ENCODE measurements at places on chromosomes 2 and 18.

DNA sequence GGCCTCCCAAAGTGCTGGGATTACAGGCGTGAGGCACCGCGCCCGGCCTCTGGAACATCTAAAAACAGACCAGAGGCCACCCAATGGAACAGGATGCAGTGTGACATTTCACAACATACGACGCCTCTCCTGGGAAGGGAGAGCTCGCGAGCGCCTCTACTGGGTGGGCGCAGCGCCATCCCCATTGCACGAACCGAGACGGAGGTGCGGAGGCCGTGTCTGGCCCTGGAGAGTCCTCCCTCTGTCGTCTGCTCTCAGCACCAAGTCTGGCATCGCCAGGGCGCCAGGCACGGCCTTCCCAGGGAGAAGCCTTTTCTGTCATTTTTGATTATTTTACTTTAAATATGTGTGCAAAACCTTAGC, 9.4 kb upstream of the GBX2 start:
- DNase-seq, result peak; percentile 69

- peak; percentile 47 for DNase-seq
Measured at GRCh38 chr2:160918906-160919503, 241.2 kb upstream of the TANK start.

- no peak for DNase-seq
Measured at GRCh38 chr18:8658858-8659485, 46.4 kb upstream of the MTCL1 start.

DNA sequence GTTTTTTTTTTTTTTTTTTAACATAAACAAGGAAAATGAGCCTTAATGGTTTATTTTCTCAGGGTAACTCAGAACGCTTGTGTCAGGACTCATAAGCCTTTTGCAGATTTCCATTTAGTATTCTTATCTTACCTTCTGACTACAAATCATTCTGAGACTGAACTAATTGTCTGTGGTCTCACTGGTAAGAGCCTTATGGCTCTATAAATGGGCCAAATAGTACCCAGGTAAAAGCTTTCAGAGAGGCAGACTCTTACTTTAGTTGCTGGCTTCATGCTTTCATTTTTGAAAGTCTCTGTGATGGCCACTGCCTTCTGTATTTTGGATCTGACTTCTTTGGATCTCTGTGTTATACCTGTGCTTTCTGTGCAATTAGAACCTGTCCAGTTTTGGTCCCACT, 403.4 kb downstream of the RIT2 start:
- DNase-seq, result no peak

GRCh38 chr2:169480079-169480465, 778 bp downstream of the BBS5 start:
- DNase-seq, result no peak

GRCh38 chr2:139969323-139969722, 1189.1 kb upstream of the NXPH2 start:
- DNase-seq, result no peak

- no peak for DNase-seq
Measured at GRCh38 chr2:181686576-181687185, 6.4 kb upstream of the NEUROD1 start.

DNA sequence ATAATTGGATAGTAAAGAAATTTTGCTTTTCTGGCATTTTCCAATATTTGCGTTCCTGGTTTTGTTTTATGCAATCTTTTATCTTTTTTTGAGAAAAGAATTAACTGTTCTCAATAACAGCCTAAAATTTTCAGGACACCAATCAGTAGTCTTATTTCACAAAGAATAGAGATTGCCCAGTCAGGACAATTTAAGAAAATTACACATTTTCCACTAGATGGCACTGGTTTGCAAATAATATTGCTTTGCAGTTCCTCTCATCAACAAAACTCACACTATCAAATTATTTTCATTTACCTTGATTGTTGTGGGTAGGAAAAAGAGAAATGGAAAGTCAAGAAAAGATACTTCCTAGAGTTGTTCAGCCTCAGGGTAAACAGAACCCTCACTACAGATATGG, 2.4 kb upstream of the RBM45 start:
- DNase-seq, result no peak

DNA sequence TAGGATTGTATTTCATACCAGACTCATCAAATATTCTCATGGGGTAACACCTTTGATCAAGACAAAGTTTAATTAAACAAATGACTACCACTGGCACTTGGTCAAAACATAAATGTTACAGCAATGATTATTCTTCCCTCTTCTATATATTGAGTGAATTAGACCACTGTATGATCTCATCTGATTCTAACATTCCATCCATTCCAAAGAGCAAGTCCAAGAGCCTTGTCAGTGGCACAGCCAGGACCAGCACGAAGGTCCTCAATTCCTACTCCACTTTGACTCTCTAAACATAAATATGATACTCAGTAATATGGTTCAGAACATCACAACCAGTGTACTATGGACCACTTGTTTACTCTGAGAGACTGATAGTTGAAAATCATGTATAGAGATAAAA, 86.4 kb downstream of the AP1S3 start:
- DNase-seq, result no peak

DNA sequence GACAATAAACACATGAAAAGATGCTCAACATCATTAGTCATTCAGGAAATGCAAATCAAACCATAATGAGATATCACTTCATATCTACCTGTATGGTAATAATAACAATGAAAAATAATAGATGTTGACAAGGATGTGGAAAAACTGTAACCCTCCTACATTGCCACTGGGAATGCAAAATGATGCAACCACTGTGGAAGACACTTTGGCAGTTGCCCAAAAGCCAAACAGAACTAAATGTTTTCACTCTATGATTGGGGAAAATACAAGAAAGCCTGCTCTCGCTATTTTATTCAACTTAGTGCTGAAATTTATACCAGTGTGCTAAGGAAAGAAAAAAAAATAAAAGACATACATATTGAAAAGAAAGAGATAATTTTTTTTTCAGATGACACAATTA, 934.5 kb downstream of the CNTNAP5 start:
- no peak for DNase-seq

DNA sequence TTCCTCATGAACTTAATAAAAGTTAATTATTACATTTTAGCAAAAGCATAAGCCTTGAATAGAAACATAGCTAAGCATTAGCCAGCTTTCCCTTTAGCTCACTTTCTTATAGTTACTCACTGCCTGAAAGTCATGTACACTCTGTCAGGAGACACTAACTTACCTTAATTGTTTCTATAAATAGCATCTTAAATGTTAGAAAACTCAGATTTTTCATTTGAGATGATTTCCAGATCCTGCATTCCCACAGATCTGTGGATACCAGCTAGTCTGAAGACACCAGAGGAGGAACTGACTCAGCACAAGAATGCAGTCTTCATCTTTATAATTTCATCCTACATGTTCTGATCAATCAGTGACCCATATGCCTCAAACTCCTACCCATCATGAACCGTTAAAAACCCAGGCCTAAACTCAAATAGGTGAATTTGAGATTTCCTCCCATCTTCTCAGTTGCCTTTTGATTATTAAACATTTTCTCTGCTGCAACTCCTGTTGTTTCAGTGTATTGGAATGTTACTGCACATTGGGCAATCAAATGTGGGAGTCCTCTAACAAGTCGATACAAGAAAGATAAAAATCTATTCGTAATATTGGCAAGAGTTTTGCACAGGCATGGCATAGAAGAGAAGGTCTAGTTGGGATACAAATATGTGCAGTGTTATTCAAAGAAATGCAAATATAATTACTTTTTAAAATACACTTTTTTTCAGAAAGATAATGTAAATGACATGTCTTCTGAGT, 857.4 kb upstream of the CDH2 start:
- DNase-seq, result no peak

- no peak for DNase-seq
Measured at GRCh38 chr2:235914756-235915155, 253.4 kb downstream of the GBX2 start.

DNA sequence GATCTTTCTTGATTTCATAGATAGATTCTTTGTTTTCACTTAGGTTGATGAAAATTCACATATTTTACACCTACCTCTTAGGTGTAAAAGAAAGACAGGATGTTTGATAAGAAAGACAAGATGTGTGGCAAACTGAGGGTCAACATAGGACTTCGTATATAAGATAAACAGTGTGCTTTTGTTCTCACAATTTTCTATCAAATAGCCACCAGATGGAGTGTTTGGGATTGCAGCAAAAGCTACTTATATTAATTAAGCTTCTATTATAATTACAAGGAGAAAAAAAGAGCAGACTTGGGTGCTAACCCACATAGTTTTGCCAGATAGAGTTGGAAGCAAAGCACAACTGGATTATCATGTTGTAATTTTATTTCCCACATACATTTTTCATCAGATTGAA, 232.9 kb downstream of the CDH7 start:
- DNase-seq, result no peak

- DNase-seq, result no peak
Measured at GRCh38 chr2:16861530-16861929, 195.9 kb upstream of the CYRIA start.

Data from stimulated activated CD8-positive, alpha-beta memory T cell treated with anti-CD3 and anti-CD28 coated beads, Interleukin-4, amount 100 ng/mL, for 48 hours (primary cell).